ENCODE measurements at places on chromosomes 1 and 21.

DNA sequence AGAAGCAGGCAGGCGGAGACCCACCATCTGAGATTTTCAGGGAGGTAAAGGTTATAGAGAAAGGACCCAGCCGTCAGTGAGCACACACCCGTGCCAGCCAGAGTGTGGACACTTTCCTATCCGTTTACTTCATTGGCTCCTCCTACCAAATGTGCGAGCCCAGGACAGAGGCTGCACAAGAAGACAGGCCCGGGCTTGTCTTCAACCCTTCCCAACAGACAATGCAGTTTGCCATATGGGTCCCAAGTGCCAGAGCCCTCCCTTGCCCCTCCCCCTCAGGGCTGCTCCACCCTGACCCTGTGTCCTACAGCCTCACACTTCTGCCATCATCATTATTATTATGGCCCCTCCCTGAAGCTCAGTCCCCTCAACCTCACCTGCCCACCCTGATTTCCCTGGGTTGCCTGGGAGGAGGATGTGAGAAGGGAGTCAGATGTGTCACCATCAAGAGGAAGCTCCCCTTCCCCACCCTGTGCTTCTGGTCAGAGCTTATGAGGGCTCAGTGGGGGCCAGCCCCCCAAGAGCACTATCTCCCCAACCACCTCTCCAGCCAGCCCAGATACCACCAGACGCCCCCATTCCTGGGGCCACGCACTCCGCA, 9.4 kb downstream of the LAPTM5 start:
- DNase-seq = no peak

GRCh38 chr1:166133276-166133841, 33.4 kb downstream of the FAM78B start:
- no peak for DNase-seq

- no peak for DNase-seq
These were observed 569 bp upstream of the DAB1 start for GRCh38 chr1:57424231-57425027.

DNA sequence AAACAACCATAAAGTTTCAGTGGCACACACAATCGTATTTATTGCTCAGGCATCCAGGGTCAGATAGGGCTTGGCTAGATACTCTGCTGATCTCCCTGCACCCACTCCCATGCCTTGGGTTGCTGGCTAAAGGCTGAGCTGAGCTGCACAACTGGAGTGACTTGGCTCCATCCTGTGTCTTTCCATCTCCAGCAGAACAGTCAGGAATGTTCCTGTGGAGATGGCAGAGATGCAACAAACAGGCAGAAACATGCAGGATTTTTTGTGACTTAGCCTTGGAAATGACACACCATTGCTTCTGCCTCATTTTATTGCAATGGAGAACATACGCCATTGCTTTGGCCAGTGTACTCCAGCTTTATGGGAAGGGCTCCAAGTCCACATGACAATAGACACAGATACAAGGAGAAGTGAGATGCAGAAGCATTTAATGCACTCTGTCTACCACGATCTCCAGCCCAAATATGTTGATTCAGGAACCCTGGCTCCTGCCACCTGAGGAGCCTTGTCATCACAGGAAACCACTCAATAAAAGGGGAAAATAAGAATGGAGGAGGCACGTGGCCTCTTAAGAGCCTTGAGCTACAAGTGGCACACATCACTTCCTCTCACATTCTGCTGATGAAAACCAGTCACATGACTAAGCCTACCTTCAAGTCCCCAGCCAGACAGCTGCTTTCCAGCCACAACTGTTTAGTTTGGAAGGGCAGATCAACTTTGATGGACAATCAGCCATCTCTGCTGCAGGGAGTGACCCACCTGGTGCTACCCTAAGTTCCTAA, 10.1 kb upstream of the GUCA2B start:
- no peak for DNase-seq

DNA sequence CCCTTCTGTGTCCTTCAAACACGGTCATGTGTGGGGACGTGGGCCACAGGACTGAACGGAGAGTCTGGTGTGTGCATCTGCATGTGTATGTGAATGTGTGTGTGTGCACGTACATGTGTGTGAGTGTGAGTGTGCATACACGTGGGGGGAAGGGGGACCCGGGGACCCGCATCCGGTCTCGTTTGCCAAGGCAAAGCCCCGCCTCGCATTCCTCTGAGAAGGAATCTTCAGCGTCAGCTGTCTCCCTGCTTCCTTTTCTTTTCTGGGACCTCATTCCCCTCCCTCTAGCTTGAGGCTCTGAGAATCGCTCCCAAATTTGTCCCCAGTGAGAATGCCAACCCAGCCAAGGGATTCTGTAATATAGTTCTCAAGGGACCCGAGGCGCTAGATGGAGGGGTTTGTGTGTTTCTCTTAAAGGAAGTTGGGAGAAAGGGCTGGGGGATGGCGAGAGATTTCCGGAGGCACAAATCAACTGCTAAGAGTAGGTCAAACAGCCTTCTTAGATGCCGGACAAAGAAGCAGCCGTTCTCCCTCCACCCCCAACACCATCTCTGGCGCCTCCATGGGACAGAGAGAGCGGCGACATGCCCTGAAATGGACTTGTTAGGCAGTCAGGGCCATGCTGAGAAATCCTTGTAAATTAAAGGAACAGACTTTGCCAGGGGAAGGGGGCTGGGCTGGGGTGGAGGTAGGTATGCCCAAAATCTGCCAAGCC, 6.6 kb downstream of the IFFO2 start:
- no peak for DNase-seq

DNA sequence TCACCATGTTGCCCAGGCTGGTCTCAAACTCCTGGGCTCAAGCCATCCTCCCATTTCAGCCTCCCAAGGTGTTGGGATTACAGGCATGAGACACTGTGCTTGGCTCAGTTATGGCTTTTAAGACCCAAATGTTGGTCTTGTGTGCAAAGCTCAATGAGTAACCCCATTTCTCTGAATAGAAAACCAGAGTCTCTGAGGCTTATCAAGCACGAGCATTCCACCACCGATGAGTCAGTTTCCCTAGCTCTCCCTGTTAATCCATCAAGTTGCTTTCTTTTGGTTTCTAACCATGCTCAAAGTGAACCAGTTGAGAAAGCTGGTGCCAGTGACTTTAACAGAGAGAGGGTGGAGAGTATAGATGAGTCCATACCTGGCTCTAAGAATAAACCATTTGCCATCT, 350.9 kb upstream of the ADGRL2 start:
- no peak for DNase-seq

DNA sequence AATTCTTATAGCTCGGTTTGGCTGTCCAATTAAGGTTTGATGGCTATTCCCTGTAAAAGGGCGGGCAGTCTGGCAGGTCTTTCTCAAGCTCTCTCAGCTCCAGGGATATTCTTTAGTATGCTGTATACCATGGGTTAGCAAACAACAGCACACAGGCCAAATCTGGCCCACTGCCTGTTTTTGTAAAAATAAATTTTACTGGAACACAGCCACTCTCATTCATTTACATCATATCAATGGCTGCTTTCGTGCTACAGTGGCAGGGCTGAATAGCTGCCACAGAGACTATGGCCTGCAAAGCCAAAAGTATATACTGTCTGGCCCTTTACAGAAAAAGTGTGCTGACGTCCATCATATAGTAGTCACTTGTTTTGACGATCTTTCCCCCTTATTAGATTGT, 32.0 kb downstream of the MACO1 start:
- no peak for DNase-seq

- no peak for DNase-seq
These were observed 88.2 kb downstream of the NTPCR start for GRCh38 chr1:233038581-233038980.

GRCh38 chr21:33572350-33572749, 16.1 kb downstream of the DONSON start:
- no peak for DNase-seq

DNA sequence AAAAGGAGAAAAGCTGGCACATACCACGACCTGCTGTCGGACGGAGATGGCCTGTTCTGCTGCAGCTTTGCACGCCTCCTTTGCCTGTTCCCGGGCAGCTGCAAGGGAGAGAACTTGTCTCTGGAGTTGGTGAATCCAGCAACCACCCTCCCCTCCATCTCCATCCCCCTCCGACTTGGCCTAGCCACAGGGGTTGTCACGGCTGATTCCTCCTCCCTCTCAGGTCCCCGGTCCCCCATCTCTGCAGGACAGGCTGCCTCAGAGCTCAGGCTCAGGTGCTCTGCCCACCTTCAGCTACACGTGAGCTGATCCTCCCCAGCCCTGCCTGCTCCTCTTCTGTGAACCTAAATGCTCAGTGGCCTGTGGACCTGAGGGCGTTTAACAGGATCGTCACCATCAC, 11.1 kb upstream of the SRM start:
- DNase-seq = no peak

GRCh38 chr1:175572932-175573868, 170.2 kb downstream of the TNR start:
- DNase-seq = no peak

- no peak for DNase-seq
These were observed 51.6 kb downstream of the NEGR1 start for GRCh38 chr1:72230746-72231145.

GRCh38 chr21:46027851-46028493, 46.4 kb downstream of the COL6A1 start:
- DNase-seq = no peak

DNA sequence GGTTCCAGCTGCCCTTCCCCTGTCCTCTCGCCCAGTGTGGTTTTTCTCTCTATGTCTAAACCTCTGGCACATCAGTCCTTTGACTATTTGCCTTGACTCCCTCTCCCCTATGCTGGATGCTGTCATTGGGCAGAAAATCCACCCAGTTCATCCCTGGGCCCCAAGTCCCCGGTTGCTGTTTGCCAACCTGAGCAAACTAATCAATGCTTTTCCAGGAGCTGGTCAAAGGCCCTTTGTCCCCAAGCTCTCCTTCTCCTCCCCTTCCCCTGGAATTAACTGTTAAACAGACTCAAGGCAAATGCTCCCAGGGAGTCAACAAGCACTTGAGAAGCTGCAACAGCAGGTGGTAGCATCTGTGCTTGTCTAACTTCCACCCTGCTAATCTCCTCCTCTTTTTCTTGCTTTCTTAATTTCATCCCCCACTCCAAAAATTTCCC, 102.7 kb downstream of the LMX1A start:
- no peak for DNase-seq

DNA sequence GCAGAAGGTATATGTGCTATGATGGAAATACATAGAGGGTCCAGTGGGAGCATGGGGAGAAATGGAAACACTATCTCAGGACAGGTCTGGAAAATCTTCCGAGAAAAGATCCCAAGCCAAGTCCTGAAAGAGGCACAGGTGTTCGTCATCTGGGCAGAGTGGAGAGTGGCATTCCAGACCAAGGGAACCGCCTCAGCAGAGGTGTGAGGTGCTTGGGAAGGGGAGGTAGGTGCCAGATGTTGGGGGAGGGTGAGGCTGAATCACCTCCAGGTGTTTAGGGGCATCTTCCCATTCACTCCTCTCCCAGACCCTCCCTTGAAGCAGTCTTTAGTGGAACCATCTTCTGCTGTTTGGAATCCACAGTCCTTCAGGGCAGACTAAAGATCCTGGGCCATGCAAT, 23.5 kb upstream of the LRRN2 start:
- no peak for DNase-seq

DNA sequence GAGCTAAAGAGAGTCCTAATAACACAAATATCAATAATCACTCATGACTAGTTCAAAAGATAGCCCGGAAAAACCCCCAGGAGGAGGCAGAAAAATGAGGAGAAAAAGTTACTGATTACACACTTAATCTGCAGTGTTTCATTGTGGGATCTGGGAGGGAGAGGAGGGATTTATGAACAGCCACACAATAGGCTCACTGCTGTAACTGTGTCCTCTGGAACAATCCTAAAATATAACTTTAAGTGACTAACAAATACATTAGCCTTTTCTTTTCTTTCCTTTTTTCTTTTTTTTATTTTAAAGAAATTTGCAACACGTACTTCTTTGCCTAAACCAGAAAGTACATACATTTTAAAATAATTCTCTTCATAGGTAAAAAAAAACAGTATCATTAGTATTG, 106.3 kb upstream of the LBR start:
- DNase-seq = no peak

DNA sequence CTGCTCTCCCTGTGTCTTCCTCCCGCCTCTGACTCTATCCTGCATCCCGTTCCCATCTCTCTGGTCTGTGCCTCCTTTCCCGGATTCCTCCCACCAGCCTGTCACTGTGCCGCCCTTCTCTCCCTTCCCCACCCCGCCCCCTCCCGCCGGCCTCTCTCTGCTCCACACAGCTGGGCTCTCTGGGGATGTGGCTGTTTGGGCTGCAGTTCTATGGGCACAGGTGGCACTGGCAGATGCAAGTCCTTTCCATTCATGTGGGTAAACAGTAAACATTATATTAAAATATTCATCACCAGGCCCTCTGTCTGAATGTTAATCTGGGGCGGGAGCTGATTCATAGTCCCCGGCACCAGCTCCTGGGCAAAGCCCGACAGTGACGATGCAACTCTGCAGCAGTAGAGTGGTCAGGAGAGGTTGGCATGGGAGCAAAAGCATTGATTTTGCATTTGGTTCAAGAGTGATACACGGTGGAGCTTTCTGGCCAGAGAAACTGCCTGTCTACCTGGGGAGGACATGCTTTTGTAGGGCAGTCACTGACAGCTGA, 249.3 kb downstream of the TNR start:
- DNase-seq = no peak

DNA sequence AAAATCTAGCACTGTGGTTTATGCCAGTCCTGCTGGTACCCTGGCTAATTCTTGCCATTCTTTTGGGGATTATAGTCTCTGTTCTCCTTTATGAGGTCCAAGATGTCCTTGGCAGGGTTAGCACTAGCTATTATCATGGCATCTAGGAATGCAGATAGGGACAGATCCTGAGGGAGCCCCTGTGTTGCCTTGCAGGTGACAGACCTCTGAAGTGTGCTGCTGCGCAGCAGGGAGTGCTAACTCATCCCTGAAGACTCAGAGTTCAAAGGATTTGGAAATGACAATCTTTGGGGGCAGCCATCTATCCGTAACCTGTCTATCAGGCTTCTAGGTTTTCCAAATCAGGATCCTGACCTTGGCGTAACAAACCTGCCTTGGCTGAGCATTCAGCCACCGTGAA, 16.3 kb downstream of the ZFYVE9 start:
- no peak for DNase-seq

DNA sequence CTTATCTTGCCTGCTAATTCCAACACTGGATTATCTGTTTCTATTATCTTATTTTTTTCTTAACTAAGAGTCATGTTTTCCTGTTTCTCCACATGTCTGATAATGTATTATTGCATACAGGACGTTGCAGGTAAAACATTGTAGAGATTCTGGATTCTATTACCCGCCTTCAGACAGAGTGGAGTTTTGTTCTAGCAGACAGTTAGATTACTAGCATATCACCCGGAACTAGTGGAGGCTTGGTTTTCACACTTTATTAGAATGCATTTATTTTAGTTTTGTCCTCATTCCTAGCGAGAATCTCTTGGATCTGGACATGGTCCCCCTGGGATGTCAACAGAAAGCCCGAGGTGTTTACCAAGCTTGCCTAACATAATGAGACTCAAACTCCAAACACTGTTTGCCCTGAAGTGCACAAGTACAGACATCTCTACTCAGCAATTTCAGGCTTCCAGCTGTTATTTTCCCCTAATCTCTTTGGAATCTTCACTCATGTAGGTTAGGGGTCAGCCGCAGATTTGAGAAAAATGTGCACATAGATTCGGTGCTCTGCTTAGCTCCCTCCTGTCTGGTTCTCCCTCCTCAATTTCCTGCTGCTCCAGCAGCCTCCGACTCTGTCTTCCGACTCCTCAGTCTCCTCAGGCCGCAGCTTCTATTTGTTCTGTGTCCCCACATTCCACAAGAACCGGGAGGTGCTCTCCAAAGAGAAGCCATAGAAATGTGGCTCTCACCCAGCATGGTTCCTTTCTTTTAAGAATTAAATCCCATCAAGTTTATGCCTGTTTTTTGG, 36.8 kb upstream of the PTPRF start:
- no peak for DNase-seq

- no peak for DNase-seq
These were observed 13.7 kb downstream of the PARS2 start for GRCh38 chr1:54750596-54750995.

Data from GM04503 (cell line).